ENCODE measurements at places on chromosomes 4 and X. TPM values are rescaled to one million over a fixed set of nuclear protein-coding genes. Genes with fewer than 3 reads are reported as not detected.

CCSER1 gene
- not detected for total RNA-seq

SLC26A1 gene
- under 0.01 TPM for total RNA-seq

DDX60 gene
- 26.2 TPM for total RNA-seq

TBX22 gene
- not detected for total RNA-seq

TMSB4X gene
- total RNA-seq = 9,433 TPM

FAM114A1 gene
- total RNA-seq = 527 TPM

GAGE12H gene
- total RNA-seq = not detected

CT45A10 gene
- not detected for total RNA-seq

DRD5 gene
- total RNA-seq = not detected

RHOXF2B gene
- total RNA-seq = not detected

AR gene
- 1.5 TPM for total RNA-seq

LRAT gene
- not detected for total RNA-seq

SPATA4 gene
- total RNA-seq = 0.28 TPM

ZNF711 gene
- 0.38 TPM for total RNA-seq

MAGEB1 gene
- not detected for total RNA-seq

L1CAM gene
- 3.7 TPM for total RNA-seq

AMTN gene
- total RNA-seq = not detected

MID1 gene
- total RNA-seq = 19.7 TPM

HS3ST1 gene
- total RNA-seq = 0.56 TPM

TCEAL7 gene
- 58.9 TPM for total RNA-seq

OTC gene
- total RNA-seq = not detected

GUCY1A1 gene
- total RNA-seq = 0.19 TPM

GPR173 gene
- total RNA-seq = 2.0 TPM

DAPP1 gene
- not detected for total RNA-seq

MAGEE1 gene
- 0.96 TPM for total RNA-seq

TRAM1L1 gene
- total RNA-seq = 3.3 TPM

AWAT1 gene
- not detected for total RNA-seq

SSX1 gene
- not detected for total RNA-seq

ANAPC4 gene
- 20.9 TPM for total RNA-seq

RAB9B gene
- 0.96 TPM for total RNA-seq

ARAF gene
- total RNA-seq = 15.9 TPM

SLC10A6 gene
- not detected for total RNA-seq

PFKFB1 gene
- not detected for total RNA-seq

CYLC1 gene
- total RNA-seq = not detected

SYN1 gene
- total RNA-seq = 0.28 TPM

MAGEB10 gene
- not detected for total RNA-seq

GLUD2 gene
- total RNA-seq = 1.1 TPM

POU3F4 gene
- total RNA-seq = not detected

MFAP3L gene
- total RNA-seq = 19.4 TPM

SUPT20HL1 gene
- not detected for total RNA-seq

Measured in regular cardiac myocyte (primary cell).